ENCODE measurements at places on chromosomes 11 and 22.

- no peak for DNase-seq
Observed at GRCh38 chr11:112522536-112522935, 261.9 kb upstream of the PLET1 start.

DNA sequence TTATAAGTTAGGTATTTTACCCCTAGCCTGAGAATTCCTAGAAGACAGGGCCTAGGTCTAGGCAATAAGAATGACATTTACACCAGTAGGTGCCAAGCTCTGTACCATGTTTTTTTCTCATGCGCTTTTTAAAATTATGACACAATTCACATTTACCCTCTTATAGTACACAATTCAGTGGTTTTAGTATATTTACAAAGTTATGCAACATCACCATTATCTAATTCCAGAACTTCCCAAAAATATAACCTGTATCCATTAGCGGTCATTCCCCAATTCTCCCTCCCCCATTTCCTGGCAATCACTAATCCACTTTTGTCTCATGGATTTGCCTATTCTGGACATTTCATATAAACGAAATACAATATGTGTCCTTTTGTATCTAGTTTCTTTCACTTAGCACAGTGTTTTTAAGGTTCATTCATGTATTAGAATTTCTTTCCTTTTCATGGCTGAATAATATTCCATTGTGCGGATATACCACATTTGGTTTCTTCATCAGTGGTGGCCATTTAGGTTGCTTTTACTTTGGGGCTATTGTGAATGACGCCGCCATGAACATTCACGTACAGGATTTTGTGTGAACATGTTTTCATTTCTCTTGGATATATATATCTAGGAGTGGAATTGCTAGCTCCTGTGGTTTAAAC lies 92.4 kb downstream of the MICAL2 start:
- no peak for DNase-seq

- DNase-seq: peak; percentile 54
Observed at GRCh38 chr11:131465746-131466145, 95.3 kb downstream of the NTM start.

GRCh38 chr11:70108250-70108649 lies 30.1 kb downstream of the ANO1 start:
- DNase-seq: no peak

GRCh38 chr11:32071811-32072210 lies 19.1 kb upstream of the RCN1 start:
- DNase-seq: peak; percentile 61

GRCh38 chr11:129308241-129308865 lies 67.3 kb upstream of the BARX2 start:
- no peak for DNase-seq

DNA sequence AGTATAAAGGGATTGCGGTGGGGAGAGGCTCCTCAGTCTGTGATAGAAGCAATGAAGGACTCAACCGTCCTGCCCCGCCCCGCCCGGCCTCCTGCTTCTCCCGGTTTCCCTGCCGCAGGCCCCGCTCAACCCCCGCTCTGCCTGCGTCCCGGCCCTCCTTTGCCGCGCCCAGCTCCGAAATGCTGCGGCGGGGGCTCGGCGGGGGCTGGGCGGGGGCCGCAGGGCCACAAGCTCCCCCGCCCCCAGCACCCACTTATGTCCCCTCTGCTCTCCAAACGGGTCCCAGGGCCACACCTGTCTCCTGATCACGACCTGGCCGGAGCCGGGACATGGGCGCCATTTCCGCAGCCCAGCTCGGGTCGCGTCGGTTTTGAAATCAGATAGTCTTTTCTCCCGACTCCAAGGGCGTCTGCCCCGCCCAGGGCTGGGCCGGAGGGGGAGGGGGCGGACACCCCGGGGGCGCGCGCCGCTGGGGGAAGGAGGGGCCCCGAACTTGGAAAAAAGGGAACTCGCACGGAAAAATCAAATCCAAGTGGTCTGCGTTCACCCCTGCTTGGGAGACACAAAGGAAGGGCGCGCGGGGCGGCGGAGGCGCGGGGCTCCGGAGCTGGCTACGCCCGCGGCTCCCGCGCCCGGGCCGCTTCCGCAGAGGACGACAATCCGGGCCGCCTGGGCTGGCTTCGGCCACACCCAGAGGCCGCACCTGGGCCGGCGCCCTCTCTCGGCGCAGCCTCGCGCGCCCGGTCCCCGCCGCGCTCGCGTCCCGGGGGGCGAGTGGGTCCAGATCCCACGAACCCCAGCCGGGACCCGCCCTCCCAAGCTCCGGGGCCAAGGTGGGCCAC lies 70.6 kb upstream of the EP300 start:
- peak; percentile 75 for DNase-seq

DNA sequence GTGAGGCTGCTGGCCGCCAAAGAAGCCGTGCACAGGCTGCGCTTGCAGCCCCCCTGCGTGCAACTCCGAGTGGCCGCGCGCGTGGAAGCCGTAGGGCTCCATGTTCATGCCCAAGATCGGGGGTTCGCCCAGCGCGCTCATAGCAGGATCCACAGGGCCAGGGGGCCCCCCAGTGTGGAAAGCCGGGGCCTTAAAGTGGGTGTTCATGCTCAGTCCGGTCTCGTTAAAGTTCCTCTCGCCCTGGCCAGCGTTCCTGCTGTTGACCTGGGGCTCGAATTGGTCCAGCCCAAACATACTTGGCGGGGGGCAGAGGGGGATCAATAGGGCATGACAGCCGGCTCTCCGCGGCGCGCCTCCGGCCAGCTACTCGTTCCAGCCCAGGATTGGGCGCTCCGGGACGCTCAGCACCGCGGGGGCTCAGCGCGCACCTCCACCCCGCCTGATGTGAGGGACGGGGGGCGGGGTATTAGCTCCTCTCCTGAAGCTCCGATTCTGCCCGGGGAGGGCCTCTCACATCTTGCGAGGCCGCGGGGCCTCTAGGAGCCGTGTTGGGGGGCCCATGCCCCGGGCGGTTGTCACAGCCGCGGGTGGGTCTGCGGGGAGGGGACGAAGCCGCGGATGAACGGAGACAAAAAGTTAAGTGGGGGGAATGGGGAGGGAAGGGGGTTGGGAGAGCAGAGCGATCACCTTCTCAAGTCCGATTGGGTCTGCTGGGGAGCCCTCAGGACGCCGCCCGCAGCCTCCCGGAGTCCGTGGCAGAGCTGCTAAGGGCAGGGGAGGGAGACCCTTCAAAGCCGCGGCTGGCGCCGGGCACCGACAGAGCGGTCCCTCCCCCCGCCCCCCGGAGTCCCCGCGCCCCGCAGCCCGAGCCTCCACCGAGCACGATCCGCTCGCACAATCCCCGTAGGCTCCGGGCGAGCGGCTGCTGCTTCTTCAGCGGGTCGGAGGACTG lies 1.0 kb downstream of the MN1 start:
- DNase-seq: no peak

DNA sequence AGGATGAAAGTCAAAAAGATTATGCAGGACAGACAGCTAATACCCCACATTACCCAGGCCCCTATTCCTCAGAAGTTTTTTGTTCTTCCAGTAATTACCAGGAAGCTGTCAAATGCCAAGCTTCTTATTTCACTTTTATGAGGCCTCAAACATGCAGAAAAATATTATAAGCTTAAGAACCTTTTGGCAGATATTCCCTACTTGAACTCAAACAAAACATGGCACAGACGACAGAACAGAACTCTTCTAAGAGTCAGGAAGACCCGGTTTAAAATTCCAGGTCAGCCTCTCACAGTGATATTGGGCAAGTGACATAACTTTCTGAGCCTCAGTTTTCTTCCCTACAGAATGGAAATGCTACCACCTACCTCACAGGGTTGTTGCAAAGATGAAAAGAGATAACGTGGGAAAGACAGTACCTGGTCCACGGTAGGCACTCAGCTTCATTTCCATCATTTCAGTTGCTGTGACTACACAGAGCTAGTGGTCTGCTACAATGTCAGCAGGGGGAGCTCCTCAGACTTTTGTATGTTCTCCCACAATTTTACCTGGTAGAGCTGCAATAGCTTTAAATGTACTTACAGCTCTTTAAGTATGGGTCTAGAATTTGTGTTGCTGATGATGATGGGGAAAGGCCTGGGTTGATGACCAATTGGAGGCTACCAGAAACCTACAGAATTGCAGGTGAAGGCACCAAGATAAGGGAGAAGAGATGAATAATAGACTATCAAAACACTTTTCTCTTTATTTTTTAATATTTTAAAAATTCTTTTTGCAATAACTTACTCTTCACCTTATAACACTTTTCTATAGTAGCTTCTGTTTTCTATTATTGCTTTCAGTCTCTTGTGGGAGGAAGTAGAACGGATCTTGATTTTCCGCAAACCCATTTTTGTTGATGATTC lies 98.3 kb upstream of the CHRM4 start:
- peak; percentile 63 for DNase-seq

DNA sequence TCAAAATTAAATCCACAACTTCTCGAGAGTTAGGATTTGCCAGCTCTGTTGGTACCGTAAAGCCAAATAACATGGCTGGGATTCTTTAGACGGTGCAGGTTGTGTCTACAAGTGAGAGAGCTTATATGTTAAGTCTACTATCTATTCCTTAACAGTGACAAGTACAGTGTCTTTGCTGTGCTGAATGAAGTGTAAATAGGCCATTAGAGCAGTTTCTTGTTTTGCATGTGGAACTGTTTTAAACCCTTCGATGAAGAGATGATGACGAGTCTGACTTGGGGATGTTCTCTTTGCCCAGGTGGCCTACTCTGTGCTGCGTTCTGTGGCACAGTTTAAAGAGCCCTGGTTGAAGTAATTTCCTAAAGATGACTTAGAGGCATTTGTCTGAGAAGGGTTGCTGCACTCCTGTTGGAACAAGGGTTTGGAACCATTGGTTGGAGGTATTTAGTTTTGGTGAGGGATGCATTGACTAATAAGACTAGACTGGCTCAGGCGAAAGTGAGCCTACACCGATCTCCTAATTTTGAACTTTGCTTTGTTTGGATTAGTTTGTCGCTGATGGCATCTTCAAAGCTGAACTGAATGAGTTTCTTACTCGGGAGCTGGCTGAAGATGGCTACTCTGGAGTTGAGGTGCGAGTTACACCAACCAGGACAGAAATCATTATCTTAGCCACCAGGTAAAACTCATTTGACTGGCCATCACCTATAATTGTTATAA lies 988 bp downstream of the RPS3 start:
- no peak for DNase-seq

- no peak for DNase-seq
Observed at GRCh38 chr11:133339495-133340140, 192.7 kb downstream of the OPCML start.

GRCh38 chr11:35165423-35166368 lies 26.7 kb downstream of the CD44 start:
- DNase-seq: no peak

DNA sequence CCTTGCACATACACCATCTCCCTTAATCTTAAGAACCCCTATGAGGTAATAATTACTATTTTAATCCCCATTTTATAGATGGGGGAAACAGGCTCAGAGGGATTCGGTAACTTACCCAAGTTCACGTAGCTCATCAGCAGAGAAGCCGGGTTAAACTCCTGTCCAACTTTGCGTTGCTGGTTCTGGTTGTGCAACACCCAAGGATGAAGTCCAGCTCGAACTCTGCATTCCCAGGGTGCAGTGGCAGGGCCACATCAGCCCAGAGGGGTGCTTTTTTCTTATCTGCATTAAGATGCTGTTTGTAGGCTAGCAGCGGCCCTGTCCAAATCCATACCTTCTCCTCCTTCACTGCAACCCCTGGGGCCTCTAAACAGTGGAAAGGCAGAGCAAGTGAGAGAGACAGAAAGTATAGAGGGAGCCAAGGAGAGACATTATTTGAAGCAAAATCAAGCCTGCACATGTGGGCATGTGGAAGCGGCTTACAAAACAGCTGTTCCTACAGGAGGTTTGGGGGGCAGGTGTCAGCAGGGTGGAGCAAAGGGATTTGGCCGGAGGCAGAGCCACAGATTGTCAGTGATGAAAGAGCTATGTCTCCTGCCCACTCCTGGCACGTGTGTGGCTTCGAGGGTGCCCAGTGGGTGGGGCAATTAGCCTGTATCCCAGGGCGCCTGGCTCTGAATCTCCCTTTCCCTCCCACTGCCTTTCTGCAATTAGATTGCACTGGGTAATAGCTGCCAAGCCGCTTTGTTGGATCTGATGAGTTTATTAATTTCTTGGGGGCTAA lies 129.5 kb upstream of the TBCEL start:
- DNase-seq: no peak

DNA sequence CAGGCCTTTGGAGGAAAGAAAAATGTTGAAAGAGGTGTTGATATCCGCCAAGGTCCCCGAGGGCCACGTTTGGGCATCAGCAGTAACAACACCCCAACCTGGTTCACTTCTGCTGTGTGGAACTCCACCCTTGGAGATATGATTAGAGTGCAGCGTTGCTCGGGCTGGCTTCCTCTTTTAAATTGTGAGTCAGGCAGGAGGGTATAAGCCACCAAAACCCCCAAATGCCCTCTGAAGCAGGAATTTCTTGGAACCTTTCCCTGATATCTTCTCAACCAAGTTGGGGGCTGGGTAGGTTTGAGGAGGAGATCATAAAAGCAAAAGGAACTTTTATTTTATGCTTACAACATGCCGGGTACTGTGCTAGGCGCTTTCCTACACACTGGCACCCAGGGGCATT lies 6.4 kb upstream of the C11orf96 start:
- DNase-seq: no peak

DNA sequence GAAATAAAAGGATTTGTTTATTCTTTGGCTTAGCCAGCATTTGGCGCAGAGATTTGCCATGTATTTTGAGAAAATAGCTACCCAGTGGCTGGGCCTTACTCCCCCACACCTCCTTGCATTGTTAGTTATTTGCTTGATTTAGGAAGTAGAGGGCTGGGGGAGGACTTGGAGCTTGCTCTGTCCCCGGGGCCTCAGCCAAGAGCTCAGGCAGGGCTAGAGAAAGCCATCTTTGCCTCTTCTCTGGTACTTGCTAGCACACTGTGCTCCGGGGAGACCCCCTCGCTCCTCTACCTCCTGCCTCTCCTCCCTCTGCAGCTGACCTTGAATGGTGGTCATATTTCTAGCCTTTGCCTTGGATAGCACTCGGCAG lies 93.0 kb downstream of the SCN3B start:
- no peak for DNase-seq

- no peak for DNase-seq
Observed at GRCh38 chr11:106971864-106972263, 46.4 kb downstream of the GUCY1A2 start.

DNA sequence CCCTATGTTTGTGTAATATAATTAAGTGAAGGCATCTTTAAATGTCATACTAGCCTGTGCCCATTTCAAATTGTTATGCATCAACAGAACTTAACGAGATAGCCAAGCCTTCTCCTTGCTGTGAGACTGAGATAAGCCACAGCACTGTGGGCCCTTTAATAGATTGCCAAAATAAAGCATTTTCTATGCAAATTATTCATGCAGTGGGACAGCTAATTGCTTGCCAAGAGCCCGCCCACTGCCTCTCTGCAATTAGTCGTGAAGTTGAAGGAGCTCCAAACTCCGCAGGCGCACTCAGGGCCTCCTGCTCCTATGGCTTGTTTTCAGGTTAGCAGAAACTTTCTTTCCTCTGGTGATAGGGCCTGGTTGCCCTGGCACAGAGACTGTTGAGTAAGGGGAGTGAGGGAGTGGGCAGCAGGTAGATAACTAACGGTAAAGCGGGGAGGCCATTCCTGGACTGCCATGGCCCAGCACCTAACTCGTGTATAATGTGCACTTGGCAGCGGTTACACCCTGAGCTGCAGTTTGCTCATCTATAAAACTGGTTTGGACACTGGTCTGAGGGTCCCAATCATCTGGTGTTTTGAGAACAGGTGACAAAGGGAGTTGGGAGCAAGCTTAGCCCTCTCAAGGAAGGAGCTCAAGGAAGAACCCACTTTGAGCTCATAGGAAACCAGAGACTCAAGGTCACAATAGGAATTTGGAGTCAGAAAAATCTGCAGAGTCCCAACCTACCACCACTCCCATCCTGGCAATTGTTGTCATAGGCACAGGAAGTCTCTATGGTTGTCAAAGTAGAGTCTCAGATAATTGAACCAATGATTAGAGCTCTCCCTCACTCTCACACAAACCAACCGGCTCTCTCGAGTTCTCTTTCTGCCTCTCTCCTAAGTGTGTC lies 33.9 kb upstream of the RIC3 start:
- DNase-seq: no peak
